ENCODE measurements at places on chromosomes 6 and 20.

GRCh38 chr6:33707771-33708170, 3.7 kb downstream of the UQCC2 start:
- DNase-seq, result no peak

GRCh38 chr6:26322645-26323482, 42.1 kb upstream of the BTN3A2 start:
- no peak for DNase-seq

DNA sequence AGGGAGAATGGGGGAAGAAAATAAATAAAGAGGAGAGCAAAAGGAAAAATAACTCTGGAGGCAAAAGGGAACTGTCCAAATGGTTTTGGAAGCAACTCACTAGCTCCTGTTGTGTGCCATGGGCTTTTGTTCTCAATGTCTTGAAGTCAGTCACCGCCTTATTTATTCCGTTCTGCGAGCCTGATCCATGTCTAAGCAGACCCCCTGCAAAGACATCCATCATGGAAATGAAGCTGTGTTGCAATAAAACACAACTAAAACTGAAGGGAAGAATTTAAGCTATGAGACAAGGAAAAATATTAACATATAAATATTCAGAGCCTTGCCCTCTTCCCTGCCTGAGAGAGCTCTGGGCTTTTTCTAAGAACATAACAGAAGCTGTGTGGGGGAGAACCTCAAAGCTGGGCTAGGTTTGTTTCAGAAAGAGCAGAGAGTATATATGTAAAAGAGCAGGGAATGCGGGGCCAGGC, 373.2 kb upstream of the CNR1 start:
- no peak for DNase-seq

- DNase-seq, result no peak
These were observed 113.2 kb downstream of the ZDHHC14 start for GRCh38 chr6:157494132-157494710.
